ENCODE measurements at places on chromosomes 2 and 18.

DNA sequence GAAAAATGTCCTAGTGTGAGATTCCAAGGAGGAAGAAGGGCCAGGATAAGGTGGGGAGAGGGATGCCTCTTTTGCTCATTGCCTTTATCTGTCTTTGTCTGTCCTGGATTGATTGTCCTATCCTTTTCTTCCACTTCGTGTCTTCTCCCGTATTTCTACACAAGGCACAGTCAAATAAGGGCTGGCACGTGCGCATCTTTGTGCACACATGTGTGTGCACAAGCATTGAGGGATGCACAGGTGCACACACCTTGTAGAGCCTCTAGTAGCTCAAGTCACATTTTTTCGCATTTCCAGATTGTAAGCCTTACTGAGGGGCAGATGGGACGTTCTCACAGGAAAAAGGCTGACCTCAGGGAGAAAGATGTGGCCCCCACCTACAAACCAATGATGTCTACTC is 170.2 kb upstream of the TNP1 start:
- DNase-seq, result no peak

- no peak for DNase-seq
Measured at GRCh38 chr2:203599509-203599908, 64.4 kb upstream of the RAPH1 start.

- no peak for DNase-seq
Measured at GRCh38 chr2:72961036-72961720, 43.9 kb downstream of the EMX1 start.

DNA sequence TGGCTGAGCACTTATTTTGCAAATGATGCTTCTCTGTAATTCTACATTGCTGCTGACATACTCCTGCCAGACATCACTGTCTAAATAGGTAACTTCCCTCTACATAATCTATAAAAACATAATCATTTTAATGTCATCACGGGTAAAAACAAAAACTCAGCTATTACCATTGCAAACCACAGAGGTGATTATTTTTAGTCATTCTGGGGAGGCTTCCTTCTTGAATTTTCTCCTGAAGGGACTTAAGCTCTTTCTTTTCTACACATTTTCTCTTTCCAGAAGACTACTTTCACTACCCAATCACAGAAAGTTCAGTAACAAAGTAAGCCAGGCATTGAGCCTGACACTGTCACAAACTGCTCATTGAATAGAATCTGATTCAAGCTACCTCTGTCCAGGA is 40.4 kb upstream of the NFU1 start:
- no peak for DNase-seq

- DNase-seq, result no peak
Measured at GRCh38 chr2:181642086-181642485, 14.8 kb downstream of the CERKL start.

DNA sequence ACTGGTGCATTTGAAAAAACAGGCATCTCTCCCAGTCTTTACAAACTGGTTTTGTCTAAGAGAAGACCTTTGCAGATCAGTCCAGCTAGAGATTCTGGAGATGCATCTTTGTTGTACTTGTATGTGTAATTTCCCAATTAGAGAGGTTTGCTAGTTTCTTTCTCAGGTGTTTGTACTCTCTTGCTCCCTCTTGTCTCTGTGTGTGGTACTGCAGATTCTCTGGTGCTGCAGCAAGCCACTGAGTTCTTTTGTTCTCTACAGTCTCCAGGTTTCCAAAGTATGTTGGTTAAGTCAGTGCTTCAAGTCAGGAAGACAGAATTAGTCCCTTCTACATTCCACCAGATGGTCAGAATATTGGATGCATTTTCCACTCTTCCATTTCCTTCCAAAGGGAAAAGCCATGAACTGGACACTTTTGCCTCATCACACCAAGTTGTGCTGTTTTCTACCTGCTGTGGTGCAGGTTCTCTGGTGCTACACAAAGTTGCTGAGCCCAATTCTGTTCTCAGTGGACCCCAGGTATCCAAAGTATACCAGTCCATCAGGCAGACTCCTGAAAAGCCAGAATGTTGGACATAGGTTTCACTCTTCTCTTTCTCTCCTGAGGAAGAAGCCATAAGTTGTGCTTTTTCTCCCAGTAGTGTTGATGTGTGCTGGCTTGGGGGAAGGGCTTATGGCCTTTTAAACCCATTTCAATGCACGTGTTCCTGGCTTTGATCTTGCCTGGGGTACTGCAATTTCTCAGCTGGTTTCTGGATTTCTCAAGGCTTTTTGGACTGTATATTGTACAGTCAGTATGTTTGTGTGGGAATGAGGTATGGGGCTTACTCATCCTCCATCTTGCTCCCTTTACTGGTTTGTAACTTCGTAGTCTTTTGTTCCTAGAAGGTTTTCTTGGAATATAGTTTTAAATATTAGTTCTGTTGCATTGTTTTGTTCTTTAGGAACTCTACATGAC is 29.8 kb downstream of the EPC2 start:
- no peak for DNase-seq

- DNase-seq, result no peak
Measured at GRCh38 chr2:169585673-169586072, 1.5 kb downstream of the PPIG start.

DNA sequence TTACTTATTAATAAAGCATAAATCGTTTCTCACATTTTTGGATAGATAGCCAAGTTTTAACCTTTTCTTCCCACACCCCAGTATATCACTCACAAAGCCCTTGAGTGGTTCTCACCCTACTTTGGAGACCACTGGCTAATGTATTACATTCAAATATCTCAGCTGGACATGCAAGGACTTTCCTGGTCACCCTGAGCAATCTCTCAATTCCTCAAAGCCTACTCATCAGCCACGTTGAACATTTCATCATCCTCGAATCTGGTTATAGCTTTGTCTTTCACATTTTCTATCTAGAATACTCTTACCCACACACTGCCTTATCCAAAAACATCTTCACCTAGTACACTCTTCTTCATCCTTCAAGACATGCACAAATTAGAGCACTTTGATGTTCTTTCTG is 71.1 kb upstream of the MAPRE2 start:
- DNase-seq, result no peak

- peak; percentile 58 for DNase-seq
Measured at GRCh38 chr2:27262379-27263286, at the start of gene SLC30A3. TSS of gene SLC30A3 (minus strand) at chr2:27263047. CDS start at chr2:27262906, 141 bp downstream.

- DNase-seq, result no peak
Measured at GRCh38 chr2:38030635-38031355, 45.2 kb downstream of the CYP1B1 start.

DNA sequence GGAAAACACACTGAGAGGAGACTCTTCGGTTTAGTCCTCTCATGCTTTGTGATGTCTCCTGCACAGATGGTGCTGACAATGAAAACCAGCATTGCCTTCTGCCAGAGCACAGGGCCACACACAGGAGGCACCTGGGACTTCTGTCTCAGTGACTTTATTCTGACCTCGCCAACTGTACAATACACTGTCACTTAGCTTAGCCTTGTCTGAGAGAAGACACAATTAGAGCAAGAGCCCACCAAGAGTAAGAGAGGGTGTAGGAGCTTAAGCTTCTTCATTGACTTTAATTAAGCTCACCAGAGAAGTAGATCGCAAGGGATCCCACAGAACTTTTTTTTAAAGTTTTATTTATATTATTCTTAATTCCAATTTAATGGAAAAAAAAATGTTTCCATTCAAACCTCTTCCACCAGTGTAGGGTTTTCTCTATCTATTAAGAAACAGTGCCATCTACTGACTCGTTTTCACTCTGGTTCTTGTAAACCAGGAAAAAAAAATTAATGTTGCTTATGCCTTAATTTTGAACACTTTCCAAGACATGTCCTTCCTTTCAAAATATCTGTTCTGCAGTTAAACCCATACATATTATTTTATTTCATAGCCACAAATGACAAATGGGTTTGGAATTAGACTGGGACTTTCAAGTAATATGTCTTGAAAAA is 42.4 kb upstream of the DDX18 start:
- DNase-seq, result no peak

DNA sequence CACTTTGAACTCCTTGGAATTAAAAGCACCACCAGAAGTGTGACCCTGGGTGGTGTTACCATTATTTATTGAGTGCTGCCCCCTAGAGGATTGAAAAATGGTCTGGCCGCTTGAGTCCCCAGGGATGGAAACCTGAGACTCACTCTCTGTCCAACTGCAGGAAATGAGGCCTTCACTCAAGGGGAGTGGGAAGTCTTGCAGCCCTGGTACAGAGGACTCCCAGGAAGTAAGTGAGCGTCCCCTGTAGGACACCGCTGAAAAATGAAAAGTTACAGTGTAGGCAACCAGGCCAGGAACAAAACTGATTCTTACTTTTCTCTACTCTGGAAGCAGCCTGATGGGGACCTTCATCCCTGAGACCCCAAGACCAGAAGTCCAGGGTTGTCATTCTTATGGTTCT is 2.2 kb upstream of the NRP2 start:
- DNase-seq, result no peak

DNA sequence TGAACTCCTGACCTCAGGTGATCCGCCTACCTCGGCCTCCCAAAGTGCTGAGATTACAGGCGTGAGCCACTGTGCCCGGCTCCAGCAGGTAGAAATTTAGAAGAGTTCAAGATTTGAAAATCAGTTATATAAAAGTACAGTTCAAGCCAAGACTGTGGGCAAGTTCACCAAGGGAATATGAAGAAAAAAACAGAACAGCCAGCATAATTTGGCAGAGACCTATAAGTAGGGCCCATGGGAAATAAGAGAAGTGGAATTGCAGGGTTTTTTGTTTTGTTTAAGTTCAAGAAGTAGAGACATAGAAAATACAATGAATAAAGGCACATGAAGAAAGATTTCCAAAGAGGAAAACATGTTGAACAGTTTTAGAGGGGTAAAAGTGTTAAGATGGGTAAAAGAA is 57.9 kb downstream of the BAZ2B start:
- no peak for DNase-seq

- no peak for DNase-seq
Measured at GRCh38 chr18:45467293-45467692, 148.0 kb upstream of the SLC14A2 start.

DNA sequence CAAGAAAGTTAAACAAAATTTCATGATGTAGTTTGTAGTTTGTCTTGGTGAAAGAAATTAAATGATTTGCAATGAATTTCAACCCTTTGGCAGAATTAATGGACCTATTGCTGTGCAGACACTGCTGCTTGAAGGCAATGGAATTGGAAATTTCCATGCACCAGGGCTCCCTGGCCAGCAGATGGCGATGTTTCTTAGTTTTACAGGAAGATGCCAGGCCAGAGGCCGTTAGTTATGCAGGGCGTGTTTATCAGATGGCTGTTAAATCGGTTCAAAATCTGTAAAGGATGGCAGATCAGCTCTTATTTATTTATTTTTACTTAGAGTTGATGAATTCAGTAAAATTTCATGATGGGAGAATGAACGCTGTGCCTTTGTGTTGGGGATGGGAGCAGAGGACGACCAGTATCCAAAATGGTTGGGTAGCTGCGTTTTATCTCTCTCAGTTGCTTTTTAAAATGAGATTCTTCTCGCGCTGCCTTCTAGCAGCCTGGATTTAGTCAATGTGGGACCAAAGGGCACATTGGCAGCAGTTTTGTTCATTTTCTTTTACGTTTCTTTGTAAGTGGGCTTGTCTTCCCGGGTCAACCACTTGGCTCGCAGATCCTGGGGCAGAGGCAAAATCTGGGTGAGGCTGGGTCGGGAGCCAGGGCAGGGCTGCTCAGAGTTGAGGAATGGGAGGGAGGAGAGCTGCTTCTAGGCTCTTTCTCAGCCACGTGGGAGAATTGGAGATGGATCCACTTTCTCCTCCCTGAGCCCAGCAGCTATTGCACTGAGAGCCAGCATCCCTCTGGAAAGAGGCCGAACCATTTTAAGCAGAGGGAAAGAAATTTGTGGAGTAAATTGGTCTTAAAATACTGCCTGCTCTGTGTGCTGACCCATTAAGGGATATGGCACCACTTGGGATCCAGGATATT is 344.0 kb downstream of the PIK3C3 start:
- peak; percentile 9 for DNase-seq

GRCh38 chr2:232239951-232240681 is 138.4 kb upstream of the ALPP start:
- DNase-seq, result no peak

DNA sequence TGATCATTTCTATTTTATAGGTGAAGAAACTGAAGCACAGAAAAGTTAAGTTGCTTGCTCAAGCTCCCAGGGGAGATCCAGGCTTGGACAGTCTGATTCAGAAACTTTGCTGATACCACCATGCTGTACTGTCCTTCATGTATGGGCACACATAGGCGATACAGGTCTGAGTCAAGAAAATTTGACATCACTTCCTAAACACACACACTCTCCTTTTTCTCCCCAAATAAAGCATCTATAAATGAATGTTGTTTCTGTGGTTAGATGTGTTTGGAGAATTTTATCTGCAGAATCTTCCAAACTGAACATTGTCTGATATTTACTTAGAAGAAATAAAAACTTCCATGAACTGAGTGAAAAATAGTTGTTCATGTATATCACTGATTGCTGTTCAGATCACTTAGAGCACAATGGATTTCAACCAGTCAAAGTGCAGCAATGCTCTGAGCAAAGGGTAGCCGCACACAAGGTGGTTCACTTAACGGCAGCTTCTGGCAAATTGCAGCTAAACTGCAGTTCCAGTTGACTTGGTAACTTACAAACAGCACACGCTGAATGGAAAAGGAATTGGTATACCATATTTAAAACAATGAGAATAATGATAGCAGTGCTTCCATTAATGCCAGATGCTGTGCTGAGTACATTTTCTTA is 10.0 kb upstream of the AGFG1 start:
- DNase-seq, result no peak

- no peak for DNase-seq
Measured at GRCh38 chr2:100060875-100061274, 81.5 kb downstream of the AFF3 start.

GRCh38 chr2:221104361-221104811 is 467.7 kb downstream of the EPHA4 start:
- DNase-seq, result no peak

- DNase-seq, result no peak
Measured at GRCh38 chr2:5150871-5151270, 541.3 kb upstream of the SOX11 start.

GRCh38 chr18:2894131-2894840 is 47.5 kb downstream of the EMILIN2 start:
- DNase-seq, result no peak

GRCh38 chr2:185417111-185417510 is 321.5 kb upstream of the FSIP2 start:
- DNase-seq, result no peak

DNA sequence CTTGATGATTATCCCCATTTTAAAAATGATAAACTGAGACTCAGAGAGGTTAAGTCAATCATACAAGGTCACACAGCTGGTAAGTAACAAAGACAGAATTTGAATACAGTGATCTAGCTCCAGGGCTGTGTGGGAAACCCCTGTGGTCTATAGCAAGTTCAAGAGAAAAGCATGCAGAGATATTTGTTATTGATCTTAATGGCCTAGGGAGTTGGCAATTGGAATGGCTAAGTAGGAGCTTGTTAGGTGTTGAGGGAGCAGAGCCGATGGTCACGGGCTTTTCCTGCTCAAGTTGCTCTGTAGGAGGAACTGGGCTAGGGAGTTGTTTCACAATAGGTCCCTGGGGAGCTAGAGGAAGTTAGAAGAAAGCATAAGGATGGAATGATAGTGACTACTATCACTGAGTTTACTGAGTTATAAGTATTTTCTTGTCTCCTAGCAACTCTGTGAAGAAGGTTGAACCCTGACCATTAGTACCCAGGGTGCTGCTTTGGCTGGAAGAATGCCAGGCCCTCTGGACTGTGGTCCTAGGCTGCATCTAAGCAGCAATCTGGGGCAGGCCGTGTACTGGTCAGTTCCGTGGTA is 30.0 kb downstream of the RNF125 start:
- no peak for DNase-seq

GRCh38 chr2:35864141-35864540 is 491.4 kb upstream of the CRIM1 start:
- no peak for DNase-seq

- DNase-seq, result no peak
Measured at GRCh38 chr2:36432479-36432878, 76.9 kb downstream of the CRIM1 start.

- DNase-seq, result no peak
Measured at GRCh38 chr18:11437046-11437445, 172.3 kb upstream of the SLC35G4 start.
